ENCODE measurements at places on chromosomes 7 and 10.

DNA sequence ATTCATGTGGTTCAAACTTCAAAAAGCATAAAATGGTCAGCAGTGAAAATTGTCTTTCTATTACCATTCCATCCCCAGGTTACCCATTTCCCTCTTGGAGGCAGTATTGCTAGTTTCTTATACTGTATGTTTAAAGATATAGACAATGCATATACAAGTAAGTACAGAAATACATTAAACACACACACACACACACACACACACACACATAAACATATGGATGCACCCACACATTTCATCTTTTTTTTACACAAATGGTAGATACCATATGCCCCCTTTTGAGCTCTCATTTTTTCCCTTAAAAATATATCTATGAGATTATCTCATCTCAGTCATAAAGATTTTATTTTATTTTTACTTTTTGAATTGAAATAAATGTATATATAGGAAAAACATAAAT is 79.7 kb downstream of the NEUROD6 start:
- DNase-seq, result no peak

DNA sequence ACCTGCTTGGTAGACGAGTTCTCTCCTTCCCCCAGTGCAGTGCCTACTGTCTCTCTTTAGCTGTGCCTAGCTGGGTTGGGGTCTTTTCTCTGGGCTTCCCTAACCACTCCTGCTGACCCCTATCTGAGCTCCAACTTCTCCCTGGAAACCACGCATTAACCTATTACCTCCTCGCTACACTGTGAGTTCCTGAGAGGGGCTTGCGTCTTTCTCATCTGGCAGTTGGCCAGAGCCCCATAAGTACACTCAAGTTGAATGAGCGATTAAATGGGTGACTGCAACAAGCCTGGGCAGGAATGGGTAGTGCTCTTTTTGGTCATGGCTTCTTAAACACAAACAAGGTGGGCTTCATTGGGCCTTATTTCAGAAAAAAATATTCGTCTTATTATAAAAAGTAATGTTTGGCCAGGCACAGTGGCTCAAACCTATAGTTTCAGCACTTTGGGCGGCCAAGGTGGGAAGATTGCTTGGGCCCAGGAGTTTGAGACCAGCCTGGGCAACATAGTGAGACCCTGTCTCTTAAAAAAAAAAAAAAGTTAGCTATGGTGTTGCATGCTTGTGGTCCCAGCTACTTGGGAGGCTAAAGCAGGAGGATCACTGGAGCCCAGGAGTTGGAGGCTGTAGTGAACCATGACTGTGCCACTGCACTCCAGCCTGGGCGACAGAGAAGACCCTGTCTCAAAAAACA is 41.4 kb downstream of the SYPL1 start:
- no peak for DNase-seq

- no peak for DNase-seq
These were observed 36.1 kb downstream of the SORBS1 start for GRCh38 chr10:95525033-95525418.

DNA sequence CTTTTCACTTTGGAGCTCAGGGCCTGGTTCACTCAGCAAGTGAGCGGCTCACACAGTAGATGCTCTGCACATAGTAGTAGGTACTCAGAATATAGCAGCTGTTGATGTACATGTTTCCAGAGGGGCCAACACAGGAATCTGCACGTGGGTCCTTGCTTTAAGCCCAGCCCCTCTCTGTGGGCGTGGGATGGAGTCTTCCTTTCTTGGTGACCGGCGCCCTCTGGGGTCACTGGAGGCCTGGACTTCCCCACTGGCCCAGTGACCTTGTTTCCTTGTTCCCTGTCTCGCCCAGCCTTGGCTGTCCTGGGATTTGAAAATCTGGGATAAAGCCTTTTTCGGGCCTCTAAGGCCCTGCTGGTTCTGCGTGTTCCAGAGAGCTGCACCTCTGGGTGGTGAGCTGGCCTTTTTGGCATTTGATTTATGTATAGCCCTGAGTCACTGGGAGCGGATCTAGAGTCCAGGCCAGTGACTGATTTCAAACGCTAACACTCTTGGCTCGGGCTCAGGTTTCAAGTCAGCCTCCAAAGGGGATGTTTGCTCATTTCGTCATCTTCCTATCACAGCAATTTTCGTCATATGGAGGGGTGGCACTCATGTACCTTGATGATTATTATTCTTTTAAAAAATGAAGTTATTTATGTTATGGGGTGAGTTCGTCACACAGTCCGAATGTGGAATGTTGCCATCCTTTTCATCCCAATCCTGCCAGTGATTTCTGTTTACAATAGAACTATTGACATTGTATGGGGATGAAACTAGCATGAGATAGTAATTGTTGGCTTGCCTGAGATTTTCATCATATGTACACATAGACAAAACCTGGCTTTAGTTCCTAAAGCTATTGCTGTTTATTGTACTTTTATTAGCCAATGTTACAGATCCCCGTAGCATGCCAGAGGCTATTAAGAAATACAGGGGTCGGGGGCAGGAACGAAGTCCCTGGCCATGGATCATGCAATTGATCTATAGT is 65.5 kb downstream of the CUX1 start:
- DNase-seq, result no peak

GRCh38 chr10:27661514-27662286 is 83.9 kb downstream of the MKX start:
- no peak for DNase-seq
